NCI-H446 treated with DMSO at 0.1 percent for 48 hours (cell line): ENCODE measurements at places on chromosomes 1 and 21.
A peak's percentile ranks its signal among the peaks of the same experiment; 100 is the strongest.

DNA sequence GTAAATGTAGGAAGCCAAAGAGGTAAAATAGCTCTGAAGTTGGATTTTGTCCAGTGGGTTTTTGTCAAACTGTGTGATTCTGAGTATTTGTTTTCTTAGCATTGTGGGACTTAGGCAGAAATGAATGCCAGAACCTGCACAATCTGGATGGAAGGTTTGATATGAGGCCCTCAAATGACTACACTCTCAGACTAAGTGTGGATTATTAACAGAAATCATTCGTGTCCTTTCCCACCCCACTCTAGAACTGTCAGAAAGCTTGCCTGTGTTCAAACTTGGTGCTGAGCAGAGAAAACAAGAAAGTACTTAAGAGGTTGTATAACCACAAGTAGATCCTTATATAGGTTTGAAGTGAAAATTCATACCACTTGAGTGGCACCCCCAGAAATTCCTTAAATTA lies 88.5 kb downstream of the WDR3 start:
- DNase-seq = no peak

DNA sequence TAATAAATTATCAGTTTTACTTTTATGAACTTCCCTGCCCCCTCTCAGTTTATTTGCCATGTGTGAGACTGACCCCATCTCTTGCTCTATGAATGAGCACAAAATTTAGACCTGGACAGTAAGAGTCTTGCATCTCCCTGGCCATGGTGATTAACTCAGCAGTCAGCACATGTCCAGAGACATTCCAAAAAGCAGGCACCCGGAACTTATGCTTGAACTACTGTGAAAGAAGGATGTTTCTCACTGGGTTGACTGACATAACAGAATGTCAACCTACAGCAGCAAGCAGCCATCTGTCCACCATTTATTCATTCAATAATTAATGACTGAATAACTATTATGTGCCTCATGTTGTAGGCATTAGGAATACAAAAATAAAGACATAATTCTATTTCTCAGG lies 11.3 kb upstream of the SEC16B start:
- DNase-seq = peak; percentile 93

GRCh38 chr1:56036479-56036878 lies 542.9 kb downstream of the PLPP3 start:
- DNase-seq = no peak

- no peak for DNase-seq
Measured at GRCh38 chr1:167629681-167630567, at the start of gene RCSD1. TSS of gene RCSD1 (plus strand) at chr1:167630232. CDS start at chr1:167630424, 192 bp downstream.

GRCh38 chr1:77424236-77424635 lies 142.4 kb downstream of the AK5 start:
- no peak for DNase-seq

GRCh38 chr1:60637651-60638050 lies 444.7 kb upstream of the NFIA start:
- DNase-seq = peak; percentile 30

DNA sequence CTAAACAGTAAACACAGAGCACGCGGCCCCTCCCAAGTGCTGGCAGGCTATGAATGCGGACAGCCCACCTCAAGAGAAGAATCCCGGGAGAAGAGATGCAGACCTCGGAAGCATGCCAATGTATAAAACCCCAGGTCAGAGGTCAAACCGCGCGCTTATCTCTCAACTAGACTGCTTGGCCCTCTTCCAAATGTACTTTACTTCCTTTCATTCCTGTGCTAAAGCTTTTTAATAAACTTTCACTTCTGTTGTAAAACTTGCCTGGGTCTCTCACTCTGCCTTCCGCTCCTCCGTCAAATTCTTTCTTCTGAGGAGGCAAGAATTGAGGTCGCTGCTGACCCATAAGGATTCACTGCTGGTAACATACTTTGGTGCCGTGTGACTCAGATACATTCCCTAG lies 216.0 kb downstream of the S1PR1 start:
- DNase-seq = no peak

DNA sequence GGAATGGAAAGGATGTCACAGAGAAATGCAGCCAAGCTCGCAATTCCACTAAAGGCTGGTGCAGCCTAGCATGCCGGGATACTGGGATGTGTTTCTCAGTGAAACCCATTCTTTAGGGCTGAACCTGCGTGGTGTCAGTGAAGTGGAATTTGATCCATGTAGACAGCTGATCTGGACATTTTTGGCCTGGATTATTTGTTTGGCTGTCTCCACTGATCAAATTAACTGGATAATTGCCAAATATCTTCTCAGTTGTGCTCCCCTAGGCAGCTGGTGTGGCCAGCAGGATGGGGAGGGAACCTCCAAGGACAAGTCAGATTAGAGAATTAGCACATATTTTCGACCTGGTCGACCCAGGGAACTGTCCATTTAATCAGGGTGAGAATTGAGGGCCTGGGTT lies 318.4 kb downstream of the RPS6KC1 start:
- DNase-seq = peak; percentile 20

DNA sequence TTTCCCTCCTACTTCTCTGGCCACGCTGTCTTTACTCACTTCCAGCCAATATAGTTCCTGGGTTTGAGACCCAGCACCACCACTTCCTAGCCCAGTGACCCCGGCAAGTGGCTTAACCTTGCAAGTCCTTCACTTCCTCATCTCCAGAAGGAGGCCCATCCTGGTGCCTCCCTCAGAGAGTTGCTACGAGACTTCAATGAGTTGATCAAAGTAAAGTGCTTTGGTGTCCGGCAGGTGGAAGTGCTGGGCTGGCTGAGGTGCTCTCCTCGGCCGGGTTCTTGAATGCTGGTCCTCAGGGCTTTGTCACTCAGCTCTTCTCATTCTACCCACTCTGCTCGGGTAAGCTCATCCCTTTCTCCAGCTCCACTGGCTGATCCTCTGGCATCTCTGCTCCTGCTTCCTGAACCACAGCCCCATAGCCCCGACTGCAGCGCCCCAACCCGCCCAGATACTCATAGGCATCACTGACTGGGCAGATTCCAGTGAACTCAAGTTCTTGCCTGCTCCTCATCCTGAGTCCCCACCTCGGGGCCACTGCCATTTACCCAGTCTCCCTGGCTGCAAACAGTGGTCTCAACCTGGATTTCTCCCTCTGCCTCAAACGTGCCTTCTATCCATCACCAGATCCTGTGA lies 75.8 kb upstream of the WNT4 start:
- no peak for DNase-seq

- DNase-seq = no peak
Measured at GRCh38 chr1:240284656-240285414, 193.2 kb downstream of the FMN2 start.
